ENCODE measurements at places on chromosomes 1 and 21.

GRCh38 chr1:147760481-147761260 lies at the start of gene GJA5:
TSS of gene GJA5 (minus strand) at chr1:147760602. CDS start at chr1:147759238, 1,364 bp downstream.
- DNase-seq = no peak

DNA sequence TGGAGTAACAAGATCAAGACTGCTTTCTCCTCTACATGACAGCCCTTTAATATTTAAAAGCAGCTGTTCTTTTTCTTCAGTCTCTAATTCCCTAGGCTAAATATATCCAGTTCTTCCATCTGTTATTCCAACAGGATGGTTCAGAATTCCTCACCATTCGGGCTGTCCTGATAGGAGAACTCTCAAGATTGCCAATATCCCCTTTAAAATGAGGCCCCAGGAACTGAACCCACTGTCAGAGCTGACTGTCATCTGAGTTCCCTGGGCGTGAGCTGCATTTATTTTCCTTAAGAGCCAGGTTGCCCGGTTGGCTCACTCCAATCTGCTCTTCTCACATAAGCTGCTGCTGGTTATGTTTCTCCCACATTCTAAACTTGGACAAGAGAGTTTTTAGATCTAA lies 177.6 kb downstream of the MIS18A start:
- DNase-seq = no peak

GRCh38 chr1:182721525-182721924 lies 37.1 kb upstream of the RGS8 start:
- DNase-seq = no peak

DNA sequence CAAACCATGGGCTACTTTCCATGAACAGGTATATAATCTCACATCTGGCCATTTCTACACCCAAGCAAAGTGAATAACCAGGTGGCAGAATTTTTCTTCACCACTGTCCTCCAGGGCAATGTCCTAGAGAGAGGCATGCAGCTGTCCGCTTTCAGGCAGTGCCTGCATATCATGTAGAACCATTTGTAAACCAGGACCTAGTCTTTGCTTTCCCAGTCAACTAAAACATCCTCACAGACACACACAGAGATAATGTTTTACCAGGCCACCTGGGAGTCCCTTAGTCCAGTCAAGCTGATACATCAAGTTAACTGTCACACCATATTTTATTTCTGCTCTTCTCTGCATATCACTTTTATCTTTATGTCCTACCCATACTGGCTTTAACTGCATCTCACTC lies 26.2 kb downstream of the TNFSF18 start:
- no peak for DNase-seq

DNA sequence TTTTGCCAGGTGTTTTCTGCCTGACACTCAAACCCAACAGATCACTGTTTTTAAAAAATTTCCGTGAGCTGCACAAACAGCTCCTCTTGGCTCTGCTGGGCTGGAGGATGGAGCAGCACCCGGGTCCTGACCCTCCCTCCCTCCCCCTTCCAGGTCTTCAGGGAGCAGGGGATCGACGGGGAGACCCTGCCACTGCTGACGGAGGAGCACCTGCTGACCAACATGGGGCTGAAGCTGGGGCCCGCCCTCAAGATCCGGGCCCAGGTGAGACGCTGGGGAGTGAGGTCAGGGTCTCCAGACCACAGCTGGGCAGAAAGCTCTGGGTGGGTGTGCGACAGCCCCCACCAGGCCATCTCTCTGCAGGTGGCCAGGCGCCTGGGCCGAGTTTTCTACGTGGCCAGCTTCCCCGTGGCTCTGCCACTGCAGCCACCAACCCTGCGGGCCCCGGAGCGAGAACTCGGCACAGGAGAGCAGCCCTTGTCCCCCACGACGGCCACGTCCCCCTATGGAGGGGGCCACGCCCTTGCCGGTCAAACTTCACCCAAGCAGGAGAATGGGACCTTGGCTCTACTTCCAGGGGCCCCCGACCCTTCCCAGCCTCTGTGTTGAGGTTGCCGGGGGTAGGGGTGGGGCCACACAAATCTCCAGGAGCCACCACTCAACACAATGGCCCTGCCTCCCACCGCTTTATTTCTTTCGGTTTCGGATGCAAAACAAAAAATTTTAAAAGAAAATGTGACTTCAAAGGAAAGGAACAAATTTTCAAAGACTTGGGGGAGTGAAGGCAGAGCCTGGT lies 15.3 kb downstream of the NOC2L start:
- DNase-seq = no peak

DNA sequence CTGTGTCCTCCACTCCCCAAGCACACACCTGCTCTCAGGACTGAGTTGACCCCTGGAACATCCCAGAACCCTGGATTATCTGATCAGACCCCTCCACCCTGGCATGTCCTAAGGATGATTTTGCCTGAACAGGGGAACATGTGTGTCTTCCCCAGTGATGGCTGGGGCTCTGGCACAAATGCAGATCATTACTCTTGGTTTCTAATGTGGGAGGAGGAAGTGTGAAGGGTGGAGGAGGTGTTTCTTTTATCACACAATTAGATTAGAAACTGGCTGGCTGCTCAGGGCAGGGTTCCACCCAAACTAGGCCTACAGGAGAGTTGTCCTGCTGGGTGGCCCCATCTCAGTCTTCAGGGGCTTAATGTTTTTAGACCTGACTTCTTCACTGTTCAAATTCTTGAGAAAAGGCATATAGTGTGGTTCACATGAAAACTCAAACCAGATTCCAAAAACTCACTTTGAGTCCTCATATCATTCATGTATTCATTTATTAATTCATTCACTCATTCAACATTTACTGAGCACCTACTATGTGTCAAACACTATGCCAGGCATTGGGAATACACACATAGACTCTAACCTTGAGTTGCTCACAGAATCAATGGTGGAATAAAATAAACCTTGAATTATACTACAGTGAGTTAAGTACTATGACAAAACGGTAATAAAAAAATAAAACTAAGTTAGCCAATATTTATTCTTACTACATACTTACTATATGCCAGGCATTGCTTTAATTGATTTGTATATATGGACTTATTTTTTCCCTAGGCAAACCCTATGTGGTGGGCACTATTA lies 221.8 kb upstream of the JUN start:
- DNase-seq = no peak

DNA sequence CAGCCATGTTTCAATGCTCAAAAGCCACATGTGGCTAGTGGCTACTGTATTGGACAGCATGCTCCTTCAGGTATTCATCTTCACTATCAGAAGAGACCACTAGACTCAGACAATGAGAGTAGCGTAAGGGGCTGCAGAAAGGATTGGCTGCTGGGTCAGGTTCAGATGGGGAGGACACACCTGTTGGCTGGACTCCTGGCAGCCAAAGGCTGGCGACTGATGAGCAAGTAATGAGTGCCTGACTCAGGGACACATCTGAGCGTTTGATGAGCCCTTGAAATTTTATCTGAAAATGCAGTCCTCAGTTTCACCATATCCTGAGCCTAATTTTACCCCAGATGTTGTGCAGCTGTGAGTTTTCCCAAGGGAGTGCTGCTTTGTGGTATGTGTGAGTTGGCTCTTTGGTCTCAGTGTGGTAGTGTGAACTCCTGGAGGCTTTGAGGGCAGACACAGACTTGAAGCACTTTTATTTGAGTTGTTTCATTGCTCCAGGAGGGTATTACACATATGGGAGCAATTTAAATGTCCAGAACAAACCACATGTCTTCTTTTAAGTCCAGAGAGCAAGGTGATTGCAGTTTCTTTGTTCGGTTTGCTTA lies 9.6 kb downstream of the ST6GALNAC3 start:
- DNase-seq = no peak

GRCh38 chr1:198669023-198669698 lies 30.3 kb downstream of the PTPRC start:
- no peak for DNase-seq

GRCh38 chr1:237701534-237701933 lies 189.2 kb downstream of the ZP4 start:
- no peak for DNase-seq

GRCh38 chr1:117582451-117582850 lies 23.4 kb upstream of the TENT5C start:
- no peak for DNase-seq

GRCh38 chr21:45032977-45033710 lies 41.2 kb upstream of the ADARB1 start:
- no peak for DNase-seq
